ENCODE measurements at places on chromosomes 5 and 9. TPM values are rescaled to one million over a fixed set of nuclear protein-coding genes. Genes with fewer than 3 reads are reported as not detected.

DNA sequence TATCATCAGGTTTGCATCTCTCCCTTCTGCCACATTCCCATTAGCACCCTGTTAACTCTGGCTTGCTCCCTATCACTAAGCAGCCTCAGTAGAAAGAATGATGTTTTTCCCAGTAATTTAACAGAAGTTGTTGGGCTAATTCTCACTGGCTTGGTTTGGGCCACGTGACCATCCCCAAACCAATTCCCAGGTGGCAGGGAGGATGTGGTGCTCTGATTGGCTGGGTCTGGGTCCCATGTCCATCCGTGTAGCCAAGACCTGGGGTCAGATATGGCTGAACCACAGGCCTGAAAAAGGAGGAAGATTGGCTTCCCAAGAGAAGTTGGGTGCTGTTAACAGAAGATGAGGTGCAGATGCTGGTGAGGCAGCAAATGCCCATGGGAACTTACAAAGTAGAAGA is 122.0 kb downstream of the BOD1 start:
- ATAC-seq: no peak

DNA sequence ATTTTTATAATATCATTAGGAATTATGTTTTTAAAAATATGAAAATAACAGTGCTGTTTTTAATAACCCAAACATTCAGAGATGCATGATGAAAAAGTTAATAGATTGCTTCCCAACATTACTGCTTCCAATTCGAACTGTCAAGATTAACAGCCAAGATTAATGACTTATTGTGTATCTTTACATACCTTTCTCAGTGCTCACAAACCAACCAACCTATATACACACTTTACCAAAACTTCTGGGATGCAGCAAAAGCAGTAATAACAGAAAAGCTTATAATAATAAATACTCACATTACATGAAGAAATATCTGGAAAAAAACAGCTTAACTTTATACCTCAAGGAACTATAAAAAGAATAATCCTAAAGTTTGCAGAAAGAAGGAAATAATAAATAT is 82.1 kb downstream of the TMEM232 start:
- no peak for ATAC-seq

GRCh38 chr5:102596113-102596512 is 97.3 kb upstream of the SLCO6A1 start:
- no peak for ATAC-seq

GRCh38 chr9:136381311-136381710 is 7.8 kb upstream of the CARD9 start:
- no peak for ATAC-seq

GRCh38 chr9:18923671-18924430 is 109.2 kb downstream of the SAXO1 start:
- no peak for ATAC-seq

- ATAC-seq: no peak
Measured at GRCh38 chr9:69089491-69089890, 53.9 kb downstream of the FXN start.

GRCh38 chr9:112168197-112168596 is 6.9 kb downstream of the SUSD1 start:
- no peak for ATAC-seq

- ATAC-seq: no peak
Measured at GRCh38 chr9:125747765-125748445, 732 bp downstream of the PBX3 start.

DNA sequence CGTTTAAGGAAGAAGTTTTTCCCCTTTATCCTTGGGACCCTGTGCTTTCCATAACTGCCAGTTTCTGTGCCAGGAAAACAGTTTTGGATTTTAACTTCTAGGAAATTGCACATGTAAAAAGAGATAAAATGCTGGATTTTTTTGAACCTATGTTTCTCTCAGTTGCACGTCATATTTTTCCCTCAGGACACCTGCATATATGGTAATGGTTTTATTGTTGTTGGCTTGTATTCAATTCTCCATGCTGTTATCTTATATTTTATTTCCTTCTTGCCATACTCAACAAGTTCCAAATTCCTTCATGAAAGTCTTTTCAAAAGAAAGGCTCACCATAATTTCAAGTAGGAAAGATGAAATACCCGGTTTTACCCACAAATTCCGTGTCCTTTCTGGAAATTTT is 7.9 kb upstream of the ADAMTSL1 start:
- ATAC-seq: no peak

- no peak for ATAC-seq
Measured at GRCh38 chr5:123000731-123001130, 35.8 kb downstream of the PPIC start.

- peak; percentile 72 for ATAC-seq
Measured at GRCh38 chr5:144405991-144406390, 235.3 kb downstream of the KCTD16 start.

DNA sequence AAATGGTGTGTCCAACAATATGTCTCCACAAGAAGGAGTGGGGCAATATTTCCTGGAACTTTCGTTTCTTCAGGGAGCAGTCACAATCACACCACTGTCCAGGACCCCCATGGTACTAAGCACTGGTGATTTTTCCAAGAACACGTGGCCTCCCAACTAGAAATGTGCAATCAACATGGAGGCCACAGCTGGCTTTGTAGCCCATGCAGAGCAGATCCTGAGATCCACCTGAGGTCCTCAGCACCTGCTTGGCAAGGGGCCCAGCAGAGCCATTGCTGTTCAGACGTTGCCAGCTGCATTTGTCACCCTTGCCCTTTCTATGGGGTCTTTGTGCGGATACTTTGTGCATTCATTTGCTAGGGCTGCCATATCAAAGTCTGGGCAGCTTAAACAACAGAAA is 334.5 kb upstream of the IRX4 start:
- no peak for ATAC-seq

- ATAC-seq: no peak
Measured at GRCh38 chr9:134852906-134853654, 27.5 kb upstream of the FCN2 start.

GRCh38 chr5:74766849-74767578 is at the start of the genes GFM2 and NSA2:
GFM2 (minus strand) TSS chr5:74767117; CDS start chr5:74763742, 3,375 bp downstream.
NSA2 (plus strand) TSS chr5:74767249; CDS start chr5:74767361, 112 bp downstream.
- peak; percentile 98 for ATAC-seq

DNA sequence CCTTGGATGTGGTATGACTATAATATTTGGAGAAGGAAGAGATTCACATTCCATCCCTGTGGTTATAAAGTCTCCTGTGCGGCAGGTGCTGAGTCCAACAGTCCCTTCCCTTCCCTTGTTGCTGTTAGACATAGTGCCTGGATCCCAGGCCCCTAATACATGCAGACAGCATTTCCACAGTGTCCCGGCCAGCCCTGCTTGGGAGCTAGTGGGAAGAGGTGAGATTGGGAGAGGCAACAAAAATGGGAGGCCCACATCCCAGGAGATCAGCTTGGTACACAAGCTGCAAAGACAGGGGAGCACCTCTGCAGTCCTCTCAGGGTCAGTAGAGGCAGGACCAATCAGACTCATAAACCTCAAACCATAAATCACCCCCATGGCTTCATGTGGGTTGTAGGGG is 3.3 kb upstream of the NEURL1B start:
- no peak for ATAC-seq

GRCh38 chr5:143938230-143938629 is 126.3 kb downstream of the HMHB1 start:
- ATAC-seq: no peak

- ATAC-seq: no peak
Measured at GRCh38 chr5:35145012-35145411, 85.3 kb downstream of the PRLR start.

GRCh38 chr5:104353371-104353770 is 790.8 kb upstream of the NUDT12 start:
- ATAC-seq: no peak

- no peak for ATAC-seq
Measured at GRCh38 chr5:13606051-13606450, 338.4 kb downstream of the DNAH5 start.

- ATAC-seq: peak; percentile 48
Measured at GRCh38 chr9:36985769-36986467, 48.1 kb downstream of the PAX5 start.

DNA sequence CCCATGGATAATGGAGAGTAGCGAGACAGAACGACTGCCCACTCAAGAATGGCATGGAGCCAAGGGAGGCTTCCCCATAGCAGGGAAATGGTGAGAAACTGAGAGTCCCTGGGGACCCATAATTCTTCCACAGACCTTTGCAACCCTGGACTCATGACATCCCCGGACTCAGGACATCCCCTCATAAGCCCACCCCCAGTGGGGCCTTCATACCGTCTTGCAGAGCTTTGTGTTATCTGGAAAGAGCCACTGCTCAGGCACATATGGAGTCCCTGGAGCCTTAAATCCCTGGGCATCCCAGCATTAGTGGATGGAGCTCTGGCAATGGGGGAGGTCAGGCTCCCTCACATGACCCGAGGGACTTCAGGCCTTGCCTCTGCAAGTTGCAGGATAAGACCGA is 865.4 kb upstream of the ARRDC3 start:
- ATAC-seq: no peak

DNA sequence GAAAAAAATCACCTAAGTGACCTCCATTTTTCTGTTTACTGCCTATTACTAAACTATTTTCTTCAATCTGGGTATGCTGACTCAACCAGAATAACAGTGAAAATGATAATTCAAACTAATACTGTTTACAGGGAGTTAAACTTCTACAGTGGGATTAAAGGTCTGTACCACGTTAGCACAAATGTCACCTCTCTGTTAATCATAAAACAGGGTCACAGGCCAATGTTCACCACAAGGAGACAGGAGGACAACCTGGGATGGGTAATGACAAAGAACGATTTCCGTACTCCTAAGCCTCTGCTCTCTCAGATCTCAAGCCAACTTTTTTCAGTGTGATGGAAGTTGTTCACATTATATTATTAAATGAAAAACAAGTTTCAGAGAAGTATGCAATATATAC is 2.3 kb downstream of the ALDOB start:
- no peak for ATAC-seq

DNA sequence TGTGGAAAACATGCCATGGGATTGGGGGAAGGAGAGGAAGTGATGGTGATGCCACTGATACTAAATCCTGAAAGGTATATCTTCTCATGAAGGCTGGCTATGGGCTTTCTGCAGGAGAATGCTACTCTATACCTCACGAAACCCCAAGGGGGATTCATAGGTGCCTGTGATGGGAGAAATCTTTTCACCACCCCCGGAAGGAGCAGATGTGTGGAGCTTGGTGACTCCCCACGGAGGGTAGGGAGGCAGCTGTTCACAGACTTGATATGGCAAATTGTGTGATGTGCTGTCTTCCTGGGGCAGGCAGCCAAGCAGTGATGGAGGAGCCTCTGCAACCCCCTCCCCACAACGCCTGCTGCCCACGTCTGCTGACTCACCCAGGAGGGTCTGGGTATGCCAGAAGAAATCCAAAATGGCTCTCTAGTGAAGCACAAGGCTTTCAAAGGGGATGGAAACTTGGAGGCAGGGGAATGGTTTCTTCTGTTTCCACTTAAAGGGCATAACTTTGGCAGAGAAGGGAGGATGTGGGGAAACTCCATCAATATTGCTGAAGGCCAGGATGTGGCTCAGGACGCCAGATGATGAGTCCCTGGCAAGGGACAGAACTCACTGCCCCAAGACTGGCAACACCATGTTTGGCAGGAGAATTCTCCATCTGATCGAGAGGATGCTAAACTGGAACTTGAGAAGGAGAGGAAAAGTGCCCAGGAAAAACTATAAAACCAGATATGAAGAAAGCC is 188.3 kb downstream of the GABBR2 start:
- no peak for ATAC-seq

GRCh38 chr5:143119881-143120341 is 283.6 kb downstream of the NR3C1 start:
- ATAC-seq: no peak

DNA sequence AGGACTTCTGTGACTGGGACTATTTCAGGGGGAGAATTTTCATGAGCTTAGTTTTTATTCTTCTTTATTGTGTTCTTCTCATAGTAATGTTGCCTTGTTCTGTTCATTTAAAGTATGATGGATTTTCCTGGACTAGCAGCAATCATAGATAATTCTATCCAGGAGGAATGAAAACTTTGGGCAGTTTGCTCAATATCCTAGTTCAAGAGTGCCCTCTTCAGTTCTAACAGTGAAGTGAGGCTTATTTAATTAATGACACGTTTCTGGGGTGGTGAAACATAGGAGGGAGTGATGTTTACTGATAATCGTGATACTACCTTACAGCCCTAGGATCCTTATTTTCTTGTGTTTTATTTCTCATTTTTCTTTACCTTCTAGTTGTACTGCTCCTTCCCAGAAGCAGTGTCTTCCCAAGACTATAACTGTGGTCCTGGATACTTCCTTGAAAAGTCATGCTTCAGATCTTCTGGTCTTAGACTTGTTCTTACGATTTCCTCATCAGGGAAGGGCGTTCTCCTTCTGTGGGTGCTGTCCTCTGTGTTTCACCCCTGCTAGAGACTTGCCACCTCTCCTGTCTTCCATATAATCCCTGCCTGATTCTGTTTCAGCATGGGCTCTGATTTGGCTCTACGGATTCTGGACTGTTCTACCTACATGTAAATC is 57.4 kb downstream of the CFAP95 start:
- ATAC-seq: peak; percentile 93

DNA sequence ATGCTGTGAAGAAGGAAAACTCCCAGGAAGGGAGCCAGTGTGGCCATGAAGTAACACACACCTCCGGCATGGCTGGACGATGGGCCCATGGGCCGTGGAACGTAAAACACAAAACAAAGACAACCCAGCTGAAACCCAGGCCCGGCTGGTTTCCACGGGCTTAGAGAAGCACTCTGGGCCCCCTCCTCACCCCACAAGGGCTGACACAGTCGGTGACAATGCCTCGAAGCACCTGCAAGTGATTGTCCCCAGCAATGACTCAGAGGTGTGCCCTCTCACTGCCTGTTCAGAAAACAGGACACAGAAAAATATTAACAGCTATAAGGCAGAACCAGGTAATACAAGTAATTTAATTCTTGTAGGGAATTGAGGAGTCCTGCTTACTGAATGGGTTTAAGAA is 135.3 kb downstream of the ROR2 start:
- ATAC-seq: peak; percentile 69

GRCh38 chr9:127963359-127964064 is 17.3 kb downstream of the EEIG1 start:
- ATAC-seq: no peak

TAF11L5 gene
- total RNA-seq: 2.0 TPM

BARHL1 gene
- total RNA-seq: 0.57 TPM

GARIN3 gene
- total RNA-seq: 0.11 TPM

BSPRY gene
- 0.19 TPM for total RNA-seq

GPR150 gene
- total RNA-seq: 0.31 TPM

EIF4E1B gene
- 1.3 TPM for total RNA-seq

IRX1 gene
- total RNA-seq: 21.0 TPM

FASTKD3 gene
- 12.7 TPM for total RNA-seq

UNC5A gene
- 2.2 TPM for total RNA-seq

RNF183 gene
- 1.4 TPM for total RNA-seq

GBGT1 gene
- 0.47 TPM for total RNA-seq

PLPP1 gene
- total RNA-seq: 10.8 TPM

IRGM gene
- 0.05 TPM for total RNA-seq

SLC36A3 gene
- total RNA-seq: not detected

KCTD16 gene
- total RNA-seq: 10.6 TPM

FBLL1 gene
- 36.5 TPM for total RNA-seq

PCDHB10 gene
- total RNA-seq: 0.64 TPM

LOX gene
- 8.3 TPM for total RNA-seq

ANKRD34B gene
- 0.29 TPM for total RNA-seq

SLC28A3 gene
- total RNA-seq: 0.15 TPM

IL13 gene
- total RNA-seq: 1.1 TPM

TMC1 gene
- total RNA-seq: 0.21 TPM

CDH6 gene
- total RNA-seq: 143 TPM

DND1 gene
- 0.68 TPM for total RNA-seq
